Germinal center (tissue), 1 donor: ENCODE measurements at places on chromosomes 1 and 21.

DNA sequence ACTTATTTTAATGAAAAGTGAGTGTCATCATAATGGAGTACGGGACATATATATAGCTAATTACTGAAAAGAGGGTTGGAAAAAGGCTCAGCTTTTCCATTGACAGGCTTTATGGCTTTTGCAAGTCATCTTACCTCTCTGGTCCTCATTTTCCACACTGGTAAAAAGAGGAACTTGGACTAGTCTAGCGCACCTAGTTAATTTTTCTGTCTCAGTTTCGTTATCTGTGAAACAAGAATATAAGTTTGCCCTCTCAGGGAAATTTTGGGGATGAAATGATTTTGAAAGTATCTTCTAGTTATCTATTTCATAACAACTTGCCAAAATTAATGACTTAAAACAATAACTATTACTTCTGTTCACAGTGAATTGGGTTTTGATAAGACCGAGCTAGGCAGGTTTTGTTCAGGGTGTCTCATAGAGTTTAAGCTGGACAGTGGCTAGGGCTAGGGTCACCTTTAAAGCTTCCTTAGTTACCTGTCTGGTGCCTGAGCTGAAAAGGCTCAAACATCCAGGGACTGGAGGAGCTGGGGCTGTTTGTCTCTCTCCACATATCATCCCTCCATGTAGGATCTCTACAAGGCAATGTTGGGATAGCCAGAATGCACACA is 91.7 kb downstream of the TYW3 start:
- DNase-seq = no peak

DNA sequence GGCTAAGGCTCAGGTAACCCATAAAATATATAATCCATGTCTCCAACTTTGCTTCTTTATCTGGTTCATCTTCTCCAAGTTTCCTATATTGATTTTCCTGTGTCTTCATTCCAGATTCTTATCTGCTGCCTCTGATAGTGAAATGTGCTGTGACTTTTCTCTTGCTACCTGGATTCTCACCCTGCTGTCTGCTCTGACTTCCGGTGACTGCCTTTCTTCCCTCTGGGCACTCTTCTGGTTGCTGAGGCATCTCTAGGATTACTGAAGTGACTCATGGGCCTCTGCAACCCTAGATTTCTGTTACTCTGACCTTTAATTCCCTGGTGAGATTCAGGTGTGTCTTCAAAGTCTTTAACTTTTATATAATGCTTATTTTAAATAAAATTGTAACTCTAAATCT is 46.9 kb downstream of the GIPC2 start:
- no peak for DNase-seq

DNA sequence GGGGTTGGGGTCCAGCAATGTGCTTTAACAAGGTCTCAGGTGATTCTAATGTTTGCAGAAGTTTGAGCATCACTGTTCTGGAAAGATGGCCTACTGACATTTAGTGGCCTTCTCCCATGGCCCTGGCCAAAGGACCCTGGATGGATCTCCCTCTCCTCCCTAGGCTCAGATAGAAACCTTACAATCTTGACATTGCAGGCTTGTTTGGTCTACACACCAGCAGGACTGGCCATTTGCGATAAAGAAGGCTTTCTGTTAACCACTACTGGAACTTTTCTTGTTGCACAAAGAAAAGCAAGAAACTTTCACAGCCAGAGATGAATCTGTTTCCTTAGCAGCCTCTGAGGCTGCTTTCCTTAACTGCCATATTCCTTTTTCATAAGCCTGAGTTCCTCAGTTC is 6.2 kb downstream of the DNALI1 start:
- DNase-seq = no peak

GRCh38 chr1:212692774-212693644 is 6.6 kb downstream of the BATF3 start:
- DNase-seq = no peak

DNA sequence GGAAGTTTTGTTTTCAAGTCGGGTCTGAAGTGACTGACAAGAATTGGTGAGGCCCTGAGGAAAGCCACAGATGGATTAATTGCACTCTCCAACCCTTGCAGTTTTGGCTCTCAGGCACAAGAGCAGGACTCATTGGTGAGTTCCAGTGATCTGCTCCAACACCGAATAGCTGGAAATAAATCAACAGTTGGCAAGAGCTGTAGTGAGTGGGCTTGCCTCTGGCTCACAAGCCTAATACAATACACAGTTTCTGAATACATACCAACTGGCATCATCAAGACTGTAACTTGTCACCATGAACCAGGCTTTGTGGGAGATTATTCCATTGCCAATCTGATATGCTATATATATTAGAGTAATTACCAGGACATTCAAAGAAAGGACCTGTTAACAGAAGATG is 131.6 kb downstream of the GRIK1 start:
- DNase-seq = no peak

DNA sequence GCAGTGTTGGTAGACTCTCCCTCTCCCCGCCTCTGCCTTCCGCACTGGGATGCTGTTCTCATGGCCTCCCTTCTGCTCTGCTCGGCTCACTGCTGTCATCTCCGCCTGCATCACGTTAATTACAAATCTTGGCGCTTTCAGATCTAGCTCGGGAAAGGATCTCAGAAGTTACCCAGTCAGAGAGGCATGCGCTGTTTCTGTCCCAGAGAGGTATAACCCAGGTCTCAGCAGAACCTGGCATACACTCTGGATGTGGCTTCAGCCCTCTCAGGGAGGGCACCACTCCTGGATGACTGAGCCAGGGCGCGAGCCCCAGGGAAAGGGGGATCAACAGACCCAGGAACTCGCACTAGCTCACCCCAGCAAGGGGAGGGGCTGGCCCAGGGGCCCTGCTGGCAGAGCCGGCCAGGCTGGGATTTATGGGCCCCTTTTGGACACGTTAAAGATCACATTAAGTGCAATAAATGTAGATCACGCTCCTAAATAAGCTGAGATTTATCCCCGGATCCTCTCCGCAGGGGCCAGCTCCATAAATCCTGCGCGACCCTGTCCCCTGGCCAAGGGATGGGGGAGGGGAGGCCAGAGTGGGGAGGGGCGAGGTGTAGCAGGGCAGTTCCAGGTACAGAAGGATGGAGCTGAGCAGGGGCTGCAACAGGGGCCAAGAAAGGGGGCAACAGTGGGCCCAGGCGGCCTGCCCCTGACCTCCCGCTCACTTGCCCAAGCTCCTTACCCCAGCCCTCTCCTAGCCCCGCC is 101.3 kb upstream of the ZBTB40 start:
- no peak for DNase-seq

DNA sequence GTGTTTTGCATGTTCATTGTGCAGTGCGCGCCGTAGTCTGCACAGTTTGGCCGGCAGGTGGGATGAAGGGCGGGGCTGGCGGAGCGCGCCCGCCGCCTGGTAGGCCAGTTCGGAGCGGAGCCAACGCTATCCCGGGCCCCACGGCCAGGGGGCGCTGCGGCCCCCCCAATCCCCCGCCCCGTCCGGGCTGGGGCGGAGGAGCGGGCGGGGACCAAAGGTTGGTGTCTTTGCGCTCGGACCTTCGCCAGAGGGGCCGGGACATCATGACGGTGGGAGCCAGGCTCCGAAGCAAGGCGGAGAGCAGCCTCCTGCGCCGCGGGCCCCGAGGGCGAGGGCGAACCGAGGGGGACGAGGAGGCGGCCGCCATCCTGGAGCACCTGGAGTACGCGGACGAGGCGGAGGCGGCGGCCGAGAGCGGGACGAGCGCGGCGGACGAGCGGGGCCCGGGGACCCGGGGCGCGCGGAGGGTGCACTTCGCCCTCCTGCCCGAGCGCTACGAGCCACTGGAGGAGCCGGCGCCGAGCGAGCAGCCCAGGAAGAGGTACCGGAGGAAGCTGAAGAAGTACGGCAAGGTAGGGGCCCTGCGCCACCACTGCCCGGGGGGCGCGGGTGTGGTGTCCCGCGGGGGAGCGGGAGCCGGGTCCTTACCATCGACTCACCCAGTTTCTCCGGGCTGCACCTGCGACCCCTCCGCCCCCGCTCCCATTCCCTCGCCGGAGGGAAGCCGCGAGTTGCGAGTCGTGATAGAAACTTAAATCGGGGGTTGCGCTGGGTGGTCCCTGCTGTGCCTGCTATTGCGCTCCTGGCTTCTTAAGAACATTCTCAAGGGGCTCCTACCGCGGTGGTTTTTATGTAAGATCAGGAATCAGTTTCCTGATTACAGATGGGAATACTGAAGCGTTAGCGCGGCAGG is at the start of gene C1orf115:
Gene C1orf115, plus strand, starts transcription at position 224 of the 913 bp plus-strand sequence. Its CDS starts 40 bp downstream, at position 264.
- DNase-seq = peak; percentile 93

GRCh38 chr1:113142791-113143190 is 69.8 kb downstream of the LRIG2 start:
- DNase-seq = no peak

GRCh38 chr1:53061123-53061858 is 722 bp upstream of the PODN start:
- DNase-seq = no peak

DNA sequence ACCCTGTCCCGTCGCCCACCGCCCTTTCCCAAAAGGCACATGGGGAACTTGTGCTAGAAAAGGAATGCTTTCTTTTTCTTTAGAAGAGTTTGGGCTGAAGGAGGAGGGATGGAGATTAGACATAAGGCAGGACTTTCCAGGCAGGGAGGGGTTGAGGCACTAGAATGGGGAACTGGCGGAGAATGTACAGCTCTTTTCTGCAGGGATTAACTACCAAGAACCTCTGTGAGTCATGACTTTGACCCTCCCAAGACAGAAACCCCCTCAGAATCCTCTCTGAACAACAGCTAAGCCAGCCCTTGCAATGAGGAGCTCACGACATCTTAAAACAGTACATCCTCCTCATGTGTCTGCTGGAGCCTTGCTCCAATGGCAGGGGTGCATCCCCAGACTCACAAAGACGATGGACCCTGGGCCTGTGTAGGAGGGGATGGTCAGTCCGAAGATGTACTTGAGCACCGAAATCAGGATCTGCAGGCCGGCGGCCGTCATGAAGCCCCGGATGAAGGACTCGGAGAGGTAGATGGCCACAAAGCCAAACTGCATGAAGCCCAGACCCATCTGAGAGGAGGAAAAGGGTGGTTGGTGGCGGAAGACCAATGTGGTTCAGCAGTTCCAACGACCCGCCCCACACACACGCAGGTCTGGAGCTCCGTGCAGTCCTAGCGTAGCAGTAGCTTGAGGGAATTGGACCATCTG is 13.6 kb downstream of the SLC26A9 start:
- DNase-seq = no peak

GRCh38 chr1:168991667-168992475 is 114.6 kb upstream of the ATP1B1 start:
- no peak for DNase-seq

DNA sequence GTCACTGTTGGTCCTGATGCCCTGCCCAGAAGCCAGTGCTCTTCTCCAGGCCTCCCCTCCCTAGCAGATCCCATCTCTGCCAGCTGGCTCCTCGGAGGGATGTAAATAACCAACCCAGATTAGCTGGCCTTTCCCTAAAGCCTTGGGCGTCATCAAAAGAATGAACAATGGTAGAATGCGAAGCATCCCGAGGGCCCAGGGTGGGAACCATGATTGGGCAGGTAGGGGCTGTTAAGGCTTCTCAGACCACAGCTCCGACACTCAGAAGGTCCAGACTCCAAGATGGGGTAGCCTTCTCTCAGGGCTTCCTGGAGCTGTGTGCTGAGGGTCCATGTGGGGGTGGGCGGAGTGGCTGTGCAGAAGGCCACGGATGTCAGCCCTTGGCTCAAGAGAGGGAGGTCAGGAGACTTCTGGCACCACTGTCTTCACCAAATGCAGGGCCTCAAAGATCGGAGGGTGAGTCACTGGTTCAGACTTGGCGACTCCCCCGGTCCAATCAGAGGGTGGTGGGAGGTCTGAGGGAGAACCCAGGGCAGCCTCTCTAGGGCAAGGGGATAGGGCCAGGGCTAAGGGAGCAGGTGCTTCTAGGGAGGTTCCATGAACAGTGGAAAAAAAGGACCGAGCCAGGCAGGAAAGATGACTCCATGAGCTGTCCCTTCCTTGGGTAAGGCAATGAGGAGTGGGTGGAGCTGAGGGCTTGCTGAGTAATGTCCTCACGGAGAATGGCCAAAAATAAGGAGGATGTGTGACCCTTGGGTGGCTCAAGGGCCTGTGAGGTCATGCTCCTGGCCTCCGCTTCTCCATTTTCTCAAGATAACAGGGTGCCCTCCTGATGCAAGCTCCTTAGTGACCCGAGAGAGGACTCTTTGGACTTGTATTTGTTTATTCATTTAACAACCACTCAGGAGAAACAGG is 58.4 kb upstream of the EPS8L3 start:
- no peak for DNase-seq

GRCh38 chr1:8595941-8596340 is 221.5 kb downstream of the RERE start:
- no peak for DNase-seq

DNA sequence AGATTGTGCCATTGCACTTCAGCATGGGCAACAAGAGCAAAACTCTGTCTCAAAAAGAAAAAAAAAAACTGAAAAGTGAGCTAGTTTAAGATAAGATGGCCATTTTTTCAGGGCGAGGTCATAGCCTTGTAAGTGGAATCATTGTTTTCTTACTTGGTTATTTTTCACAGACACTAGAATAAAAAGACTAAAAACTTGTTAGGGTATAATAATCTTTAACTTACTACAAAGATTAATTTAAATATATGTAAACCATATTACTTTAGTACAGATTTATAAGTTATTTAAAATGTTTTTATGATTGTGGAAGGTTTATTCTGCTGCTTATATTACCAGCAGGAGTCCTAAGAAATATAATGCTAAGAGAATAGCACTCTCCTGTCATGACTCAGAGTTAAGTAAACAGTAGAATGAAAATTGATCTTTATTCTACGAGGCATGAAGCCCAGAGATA is 23.5 kb downstream of the ANGPTL1 start:
- no peak for DNase-seq

DNA sequence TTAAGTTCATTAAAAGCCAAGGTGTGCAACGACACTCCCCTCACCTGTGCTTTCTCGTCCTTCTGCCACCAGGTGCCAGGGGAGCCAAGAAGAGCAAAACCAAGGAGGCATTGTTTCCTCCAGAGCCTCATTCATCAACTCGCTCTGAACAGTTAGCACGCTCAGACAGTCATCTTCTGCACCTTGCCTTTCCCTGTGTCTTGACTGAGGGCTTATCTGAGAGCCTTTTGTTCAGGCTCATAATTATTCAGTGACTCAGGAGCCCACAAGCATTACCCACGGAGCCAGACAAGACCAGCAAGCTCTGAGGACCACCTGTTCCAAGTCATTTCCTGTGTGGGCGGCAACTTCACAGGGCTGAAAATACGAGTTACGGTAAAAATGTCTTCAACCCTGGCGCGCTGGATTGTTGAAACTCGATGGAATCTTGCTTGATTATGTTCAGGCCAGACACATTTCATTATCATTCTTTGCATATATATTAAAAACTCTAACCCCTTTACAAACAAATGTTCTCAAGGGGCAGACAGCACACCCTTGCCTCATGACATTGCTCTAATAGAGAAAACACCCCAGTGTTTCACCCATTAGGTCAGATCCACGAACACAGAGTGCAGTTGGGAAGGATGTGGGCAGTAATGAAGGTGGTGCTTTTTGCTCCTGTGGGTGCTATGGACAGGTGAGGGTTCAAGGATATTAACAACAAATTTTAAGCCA is 89.7 kb upstream of the RUNX1 start:
- DNase-seq = peak; percentile 70

DNA sequence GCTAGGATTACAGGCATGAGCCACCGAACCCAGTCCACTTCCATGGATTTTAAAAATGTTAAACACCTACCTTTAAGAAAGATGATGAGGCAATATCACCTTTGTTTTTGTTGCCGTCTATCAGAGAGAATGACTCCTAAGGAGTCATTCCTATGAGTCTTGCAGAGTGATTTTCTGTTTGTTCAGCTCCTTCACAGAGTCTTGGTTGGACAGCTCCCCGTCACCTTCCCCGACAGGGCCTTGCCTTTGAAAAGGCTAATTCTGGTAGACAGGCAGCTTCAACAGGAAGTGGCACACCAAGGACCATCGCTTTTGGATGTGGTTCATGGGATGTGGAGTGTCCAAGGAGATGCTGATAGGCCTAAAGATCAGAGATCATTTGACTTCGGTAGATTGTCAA is 17.5 kb downstream of the ZBTB18 start:
- no peak for DNase-seq
